ENCODE measurements at places on chromosomes 1 and 21. TPM values are rescaled to one million over a fixed set of nuclear protein-coding genes. Genes with fewer than 3 reads are reported as not detected.

The TAL1 gene
- 1.5 TPM for total RNA-seq

The TRIM58 gene
- total RNA-seq: 0.66 TPM

The MX2 gene
- 32.0 TPM for total RNA-seq

The GPR153 gene
- total RNA-seq: 1.7 TPM

The LIX1L gene
- 13.1 TPM for total RNA-seq

The DNASE2B gene
- not detected for total RNA-seq

The IVL gene
- total RNA-seq: 0.57 TPM

The SYPL2 gene
- 0.05 TPM for total RNA-seq

DNA sequence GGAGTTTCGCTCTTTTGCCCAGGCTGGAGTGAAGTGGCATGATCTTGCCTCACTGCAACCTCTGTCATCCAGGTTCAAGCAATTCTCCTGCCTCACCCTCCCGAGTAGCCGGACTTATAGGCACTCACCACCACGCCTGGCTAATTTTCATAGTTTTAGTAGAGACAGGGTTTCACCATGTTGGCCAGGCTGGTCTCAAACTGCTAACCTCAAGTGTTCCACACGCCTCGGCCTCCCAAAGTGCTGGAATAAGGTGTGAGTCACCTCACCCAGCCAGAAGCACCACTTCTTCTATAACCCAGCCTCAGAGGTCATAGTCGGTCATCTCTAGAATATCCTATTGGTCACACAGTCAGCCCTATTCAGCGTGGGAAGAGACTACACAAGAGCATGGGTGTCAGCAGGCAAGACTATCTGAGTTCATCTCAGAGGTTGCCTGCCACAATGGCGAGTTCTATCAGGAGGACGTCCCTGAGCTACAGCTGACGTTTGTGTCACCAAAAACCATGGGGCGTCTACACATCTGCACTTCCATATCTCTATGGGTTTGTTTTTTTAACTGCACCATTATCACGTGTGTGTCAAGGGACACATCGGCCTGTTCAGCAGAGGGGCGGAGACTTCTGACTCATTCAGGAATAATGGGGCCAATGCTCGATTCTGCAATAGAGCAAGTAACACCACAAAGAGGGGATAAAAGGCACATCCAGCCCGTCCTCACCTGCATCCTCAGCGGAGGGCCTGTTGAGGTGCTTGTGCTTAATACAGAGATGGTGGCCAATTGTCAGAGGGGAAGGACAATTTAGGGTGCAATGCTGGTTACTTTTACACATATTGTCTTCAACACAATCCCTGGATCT lies 256.3 kb upstream of the IRF2BP2 start:
- no peaks in the 10 kb centered on the region for H3K27me3 ChIP-seq
- no peak overlapping the region for H3K4me3 ChIP-seq
- H3K27ac ChIP-seq: no peak overlapping the region
- no peak for DNase-seq

DNA sequence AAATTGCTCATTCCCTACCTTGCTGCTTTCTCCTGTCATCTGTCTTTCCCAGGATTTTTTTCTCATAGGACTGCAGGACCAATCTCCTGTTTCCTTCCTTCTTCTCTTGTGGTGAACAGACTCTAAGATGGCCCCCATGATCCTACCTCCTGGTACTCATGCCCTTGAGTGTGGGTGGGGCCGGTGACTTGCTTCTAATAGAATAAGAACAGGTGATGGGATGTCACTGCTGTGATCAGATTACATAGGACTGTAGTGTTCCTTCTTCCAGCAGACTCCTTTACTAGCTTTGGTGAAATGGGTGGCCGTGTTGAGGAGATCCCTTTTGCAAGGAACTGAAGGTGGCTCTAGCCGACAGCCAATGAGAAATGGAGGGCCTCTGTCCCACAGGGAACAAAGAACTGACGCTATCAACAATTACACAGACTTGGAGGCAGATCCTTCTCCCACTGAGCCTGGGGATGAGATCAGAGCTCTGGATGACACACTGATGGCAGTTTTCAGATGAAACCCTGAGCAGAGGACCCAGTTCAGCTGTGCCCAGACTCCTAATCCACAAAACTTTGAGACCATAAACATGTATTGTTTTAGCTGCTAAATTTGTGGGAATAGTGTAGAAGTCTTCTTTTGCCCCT lies 7.5 kb downstream of the GSTM3 start:
- DNase-seq: no peak
- H3K4me1 ChIP-seq: peaks cover 4% of the 10 kb centered on the region
- no peak overlapping the region for H3K27ac ChIP-seq
- no peak overlapping the region for H3K4me3 ChIP-seq
- no peaks in the 10 kb centered on the region for H3K27me3 ChIP-seq

GRCh38 chr1:40377512-40377911 lies 4.0 kb downstream of the SMAP2 start:
- no peak for DNase-seq
- peak overlapping the region; percentile 36 for H3K27ac ChIP-seq
- H3K4me1 ChIP-seq: peaks cover 32% of the 10 kb centered on the region
- H3K27me3 ChIP-seq: no peaks in the 10 kb centered on the region
- peak overlapping the region; percentile 10 for H3K4me3 ChIP-seq
- H3K36me3 ChIP-seq: peaks cover 4% of the 10 kb centered on the region

- DNase-seq: no peak
- no peak overlapping the region for H3K4me3 ChIP-seq
- no peaks in the 10 kb centered on the region for H3K4me1 ChIP-seq
- no peak overlapping the region for H3K27ac ChIP-seq
- H3K27me3 ChIP-seq: no peaks in the 10 kb centered on the region
Measured at GRCh38 chr1:173114346-173114745, 63.6 kb upstream of the TNFSF18 start.

- H3K27me3 ChIP-seq: no peaks in the 10 kb centered on the region
- H3K27ac ChIP-seq: no peak overlapping the region
- no peak for DNase-seq
- no peaks in the 10 kb centered on the region for H3K36me3 ChIP-seq
Measured at GRCh38 chr1:76433526-76433925, 359.0 kb downstream of the ST6GALNAC3 start.

- no peak for DNase-seq
- no peaks in the 10 kb centered on the region for H3K36me3 ChIP-seq
- H3K4me1 ChIP-seq: peaks cover 11% of the 10 kb centered on the region
- H3K27me3 ChIP-seq: peaks cover 3% of the 10 kb centered on the region
Measured at GRCh38 chr21:43306911-43307676, 119.8 kb downstream of the SIK1 start.

GRCh38 chr1:243363832-243364231 lies 108.0 kb downstream of the SDCCAG8 start:
- peaks cover 3% of the 10 kb centered on the region for H3K36me3 ChIP-seq
- H3K27ac ChIP-seq: no peak overlapping the region
- DNase-seq: no peak
- no peaks in the 10 kb centered on the region for H3K27me3 ChIP-seq

DNA sequence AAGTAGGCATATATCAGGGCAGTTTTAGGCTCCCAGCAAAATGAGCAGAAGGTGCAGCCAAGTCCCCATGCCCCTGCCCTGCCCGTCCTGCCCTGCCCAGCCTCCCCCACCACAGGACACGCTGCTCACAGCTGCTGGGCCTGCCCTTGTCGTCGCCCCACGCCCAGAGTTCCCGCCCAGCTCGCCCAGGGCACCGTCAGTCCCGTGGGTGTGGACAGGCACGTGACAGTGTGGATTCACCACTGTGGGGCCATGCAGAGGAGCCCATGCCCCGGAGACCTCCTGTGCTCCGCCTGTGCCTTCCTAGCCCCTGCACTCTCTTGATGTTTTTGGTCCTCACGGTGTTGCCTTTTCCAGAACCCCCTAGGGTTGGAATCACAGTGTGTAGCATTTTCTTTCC lies 7.0 kb downstream of the FAAP20 start:
- H3K27ac ChIP-seq: no peak overlapping the region
- H3K36me3 ChIP-seq: peaks cover 18% of the 10 kb centered on the region
- H3K4me1 ChIP-seq: peaks cover 23% of the 10 kb centered on the region
- no peak for DNase-seq
- H3K27me3 ChIP-seq: no peaks in the 10 kb centered on the region
- H3K4me3 ChIP-seq: no peak overlapping the region

GRCh38 chr1:202106340-202107254 lies 16.1 kb upstream of the GPR37L1 start:
- no peak for DNase-seq
- no peak overlapping the region for H3K4me3 ChIP-seq
- H3K36me3 ChIP-seq: no peaks in the 10 kb centered on the region
- H3K27ac ChIP-seq: no peak overlapping the region

- H3K27ac ChIP-seq: no peak overlapping the region
- H3K36me3 ChIP-seq: no peaks in the 10 kb centered on the region
- no peak overlapping the region for H3K4me3 ChIP-seq
- H3K27me3 ChIP-seq: no peaks in the 10 kb centered on the region
- no peaks in the 10 kb centered on the region for H3K4me1 ChIP-seq
Measured at GRCh38 chr1:48876330-48876785, 99.7 kb upstream of the BEND5 start.

GRCh38 chr21:18951271-18952038 lies 547.9 kb upstream of the TMPRSS15 start:
- no peak overlapping the region for H3K4me3 ChIP-seq
- no peaks in the 10 kb centered on the region for H3K36me3 ChIP-seq
- H3K4me1 ChIP-seq: no peaks in the 10 kb centered on the region
- H3K27me3 ChIP-seq: no peaks in the 10 kb centered on the region
- no peak overlapping the region for H3K27ac ChIP-seq

DNA sequence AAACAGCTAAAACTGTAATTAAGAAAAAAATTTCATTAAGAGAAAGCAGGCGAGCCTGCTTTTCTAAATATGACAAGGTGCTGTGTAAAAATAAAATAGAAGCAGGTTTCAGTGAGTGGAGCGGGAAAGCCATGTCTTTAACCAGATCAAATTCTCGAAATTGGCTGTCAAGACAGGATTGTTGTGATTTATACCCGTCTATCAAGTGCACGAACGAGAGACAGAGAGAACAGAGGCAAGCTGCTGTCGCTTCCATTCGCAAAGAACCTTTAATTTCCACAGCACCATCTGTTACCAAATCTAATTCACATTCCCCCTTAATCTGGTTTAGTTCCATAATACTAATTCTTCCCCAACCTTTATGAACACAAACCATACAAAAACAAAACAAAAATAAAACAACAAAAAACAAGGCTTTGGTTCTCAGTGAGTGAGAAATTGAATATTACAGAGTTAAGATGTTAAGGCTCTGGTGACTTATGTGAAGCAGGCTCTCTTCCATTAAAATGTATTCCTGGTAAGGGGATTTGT lies 35.0 kb downstream of the ESRRG start:
- H3K27ac ChIP-seq: no peak overlapping the region
- no peaks in the 10 kb centered on the region for H3K4me1 ChIP-seq
- H3K4me3 ChIP-seq: no peak overlapping the region
- H3K27me3 ChIP-seq: no peaks in the 10 kb centered on the region
- no peaks in the 10 kb centered on the region for H3K36me3 ChIP-seq

GRCh38 chr1:21884456-21885235 lies 52.5 kb downstream of the HSPG2 start:
- no peak overlapping the region for H3K27ac ChIP-seq
- H3K4me3 ChIP-seq: no peak overlapping the region
- H3K4me1 ChIP-seq: no peaks in the 10 kb centered on the region
- H3K36me3 ChIP-seq: no peaks in the 10 kb centered on the region
- no peak for DNase-seq
- no peaks in the 10 kb centered on the region for H3K27me3 ChIP-seq

DNA sequence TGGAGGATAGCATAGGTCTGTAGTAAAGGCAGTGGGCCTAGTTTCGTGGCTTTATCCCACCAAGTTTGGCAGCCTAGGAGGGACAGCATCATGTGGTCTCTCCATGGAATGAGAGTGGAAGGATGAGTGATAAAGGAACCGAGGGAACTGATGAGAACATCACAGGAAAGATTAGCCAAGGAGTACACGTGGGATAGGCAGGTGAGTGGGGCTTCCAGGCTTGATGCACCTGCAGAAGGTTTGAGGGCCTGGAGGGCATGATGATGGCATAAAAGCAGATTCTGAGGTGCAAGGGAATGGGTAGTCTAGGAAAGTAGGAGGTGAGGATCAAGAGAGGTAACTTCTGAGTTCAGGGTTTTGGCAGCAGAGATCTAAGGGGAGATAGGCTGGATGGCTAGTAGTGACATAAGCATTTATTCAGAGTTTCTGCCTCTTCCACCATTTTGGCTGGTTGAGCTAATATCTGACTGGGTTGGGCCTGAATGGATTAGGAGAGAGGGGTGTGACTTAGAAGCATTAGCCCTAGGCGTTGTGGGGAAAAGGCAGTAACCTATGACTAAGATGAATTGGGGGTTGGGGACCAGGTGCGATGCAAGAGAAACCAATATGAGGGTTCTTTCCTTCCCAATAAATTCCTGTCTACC lies 9.1 kb downstream of the PTGFRN start:
- no peak for DNase-seq
- H3K27me3 ChIP-seq: no peaks in the 10 kb centered on the region
- no peaks in the 10 kb centered on the region for H3K36me3 ChIP-seq
- no peak overlapping the region for H3K4me3 ChIP-seq

DNA sequence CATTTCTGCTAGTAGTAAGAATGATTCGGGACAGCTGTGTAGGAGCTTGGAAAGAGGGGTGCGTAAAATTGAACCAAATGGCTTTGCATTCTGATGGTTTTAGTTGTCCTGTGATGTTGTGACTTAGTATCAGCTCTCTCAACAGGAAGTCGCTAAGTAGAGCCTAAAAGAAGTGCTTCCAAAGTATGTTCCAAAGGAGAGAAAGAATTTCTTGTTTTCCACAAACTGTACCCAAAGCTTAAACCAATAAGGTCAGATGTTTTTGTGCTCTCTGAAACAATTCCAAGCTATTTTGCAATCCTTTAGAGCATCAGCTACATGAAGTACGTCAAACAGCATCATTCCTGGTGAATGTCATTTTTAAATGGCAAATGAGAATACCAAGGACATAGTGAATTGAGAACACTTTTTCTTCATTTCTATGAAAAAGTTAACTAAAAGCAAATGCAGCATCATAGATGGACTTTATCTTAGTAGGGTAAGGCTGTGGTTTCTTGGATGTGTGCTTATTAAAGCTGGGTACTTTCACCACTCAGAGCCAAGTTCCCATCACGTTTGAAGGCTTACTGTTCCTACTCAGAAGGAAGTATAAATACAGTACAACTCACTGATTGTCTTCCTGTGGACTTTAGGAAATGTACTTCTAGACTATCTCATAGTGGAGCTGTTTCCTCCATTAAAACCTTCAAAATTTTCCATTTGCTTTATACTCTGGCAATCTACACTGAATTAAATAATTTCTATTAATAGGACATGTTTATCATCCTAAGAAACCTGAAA lies 148.6 kb downstream of the C1orf21 start:
- no peaks in the 10 kb centered on the region for H3K27me3 ChIP-seq
- no peak overlapping the region for H3K4me3 ChIP-seq
- no peak for DNase-seq
- H3K4me1 ChIP-seq: no peaks in the 10 kb centered on the region
- no peaks in the 10 kb centered on the region for H3K36me3 ChIP-seq
- H3K27ac ChIP-seq: no peak overlapping the region
